ENCODE measurements at places on chromosomes 2 and 18. TPM values are rescaled to one million over a fixed set of nuclear protein-coding genes. Genes with fewer than 3 reads are reported as not detected.

Gene BOK
- polyA plus RNA-seq, result 12.8 TPM

Gene NT5DC4
- polyA plus RNA-seq, result not detected

Gene PTPRN
- polyA plus RNA-seq, result 0.04 TPM

Gene ERBB4
- 0.25 TPM for polyA plus RNA-seq

Gene DARS1
- polyA plus RNA-seq, result 81.2 TPM

Gene RGPD4
- polyA plus RNA-seq, result 0.01 TPM

Gene FSHR
- not detected for polyA plus RNA-seq

Measured in psoas muscle (tissue), 8 donors.